ENCODE measurements at places on chromosomes 11 and 22.

- DNase-seq, result no peak
Measured at GRCh38 chr11:130202818-130203689, 43.5 kb downstream of the ST14 start.

DNA sequence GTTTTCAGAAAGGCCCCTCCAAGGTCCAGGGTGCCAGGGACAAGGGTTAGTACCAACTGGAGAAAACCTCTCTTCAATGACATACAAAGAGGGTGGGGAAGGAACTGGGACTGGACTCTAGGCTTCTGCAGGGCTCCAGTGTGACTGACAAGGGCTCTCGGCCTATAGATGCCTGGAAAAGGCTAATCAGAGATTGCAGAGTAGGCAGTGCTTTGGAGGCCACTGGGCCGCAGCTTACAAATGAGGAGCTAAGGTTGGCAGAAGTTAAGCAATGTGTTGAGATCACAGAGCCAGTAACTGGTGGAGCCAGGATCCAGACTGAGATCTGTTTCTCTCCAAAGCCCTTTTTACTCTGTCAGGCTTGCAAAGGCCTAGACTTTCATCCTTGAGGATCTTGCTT is 7.4 kb upstream of the DGKZ start:
- no peak for DNase-seq

DNA sequence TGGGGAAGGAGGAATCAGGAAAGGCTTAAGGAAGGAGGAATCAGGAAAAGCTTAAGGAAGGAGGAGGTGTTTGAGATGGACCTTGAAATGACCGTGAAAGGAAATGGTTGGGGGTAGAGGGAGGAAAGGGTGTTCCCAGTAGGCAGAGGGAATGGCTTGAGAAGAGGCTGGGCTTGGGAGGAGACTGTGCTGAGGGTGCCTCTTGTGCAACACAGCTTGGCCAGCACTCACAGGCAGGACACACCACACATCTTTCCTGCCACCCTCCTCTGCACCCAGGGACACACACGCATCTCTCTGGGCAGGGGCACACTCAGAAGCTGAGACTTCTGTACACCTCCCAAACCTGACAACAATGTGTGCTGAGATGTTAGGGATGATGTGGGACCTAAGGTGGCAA is 151.4 kb downstream of the FBXO7 start:
- DNase-seq, result peak; percentile 48

DNA sequence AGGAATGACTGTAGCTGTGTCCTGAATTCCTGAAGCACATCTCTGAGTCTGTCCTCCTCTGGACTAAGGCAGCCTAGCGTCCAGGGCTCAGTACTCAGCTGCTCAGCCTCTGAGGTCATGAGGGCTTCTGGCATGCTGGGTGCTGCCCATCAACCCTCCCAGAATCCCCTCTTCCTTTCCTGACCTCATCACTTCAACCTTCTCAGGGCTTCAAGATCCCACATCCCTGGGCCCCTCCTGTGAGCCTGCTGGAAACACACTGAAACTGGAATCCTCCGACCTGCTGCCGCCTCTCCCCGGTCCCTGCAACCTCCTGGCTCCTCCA is 803 bp downstream of the KRTAP5-8 start:
- DNase-seq, result no peak

DNA sequence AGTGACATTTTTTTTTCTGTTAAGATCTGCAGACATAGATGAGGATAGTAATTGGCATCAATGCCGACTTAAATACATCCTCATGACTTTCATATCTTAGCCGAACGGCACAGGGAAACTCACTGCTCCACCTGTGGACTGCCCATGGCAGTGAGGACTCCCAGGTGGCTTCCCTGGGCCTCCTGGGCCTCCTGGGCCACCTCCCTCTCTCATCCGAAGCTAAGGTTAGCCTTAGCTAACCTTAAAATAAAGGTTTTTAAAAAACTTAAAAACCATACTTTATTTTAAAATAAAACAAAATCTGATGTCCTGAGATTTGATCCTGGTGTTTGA is 38.1 kb upstream of the TSKU start:
- DNase-seq, result no peak

DNA sequence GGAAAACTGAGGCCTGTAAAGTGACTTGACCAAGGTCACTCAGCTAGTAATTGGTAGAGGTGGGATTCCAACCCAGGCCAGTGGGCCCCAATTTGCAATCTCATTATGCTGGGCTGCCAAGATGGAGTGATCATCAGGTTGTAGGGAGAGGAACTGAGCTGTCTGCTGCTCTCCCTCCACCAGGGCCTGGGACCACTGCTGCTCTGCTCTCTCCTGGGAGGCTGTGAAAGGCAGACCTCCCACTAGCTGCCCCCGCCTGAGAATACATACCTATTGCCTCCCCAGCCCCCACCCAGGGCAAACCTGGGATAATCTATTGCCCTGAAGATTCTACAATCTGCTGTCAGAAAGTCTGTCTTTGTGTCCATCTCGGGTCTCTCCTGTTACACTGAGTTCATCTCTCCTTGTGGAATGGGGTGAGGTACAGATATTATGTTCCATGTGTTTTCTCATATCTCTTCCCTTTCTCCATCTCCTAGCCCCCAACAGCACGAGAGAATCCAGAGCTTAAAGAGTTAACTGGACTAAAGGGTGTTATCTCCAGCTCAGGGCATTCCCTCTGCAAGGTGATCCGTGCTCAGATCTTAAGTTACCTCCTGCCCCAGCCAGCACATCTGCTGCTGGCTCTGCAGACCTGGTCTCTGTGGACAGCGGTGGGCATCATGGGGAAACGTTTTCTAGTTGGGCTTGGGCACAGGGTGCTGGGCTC is 5.6 kb downstream of the NECTIN1 start:
- no peak for DNase-seq

- DNase-seq, result no peak
Measured at GRCh38 chr22:20244691-20245576, 23.2 kb downstream of the RTN4R start.
